ENCODE measurements at places on chromosomes 2 and 18.

GRCh38 chr2:31992025-31992579 is 18.7 kb downstream of the MEMO1 start:
- DNase-seq, result no peak

DNA sequence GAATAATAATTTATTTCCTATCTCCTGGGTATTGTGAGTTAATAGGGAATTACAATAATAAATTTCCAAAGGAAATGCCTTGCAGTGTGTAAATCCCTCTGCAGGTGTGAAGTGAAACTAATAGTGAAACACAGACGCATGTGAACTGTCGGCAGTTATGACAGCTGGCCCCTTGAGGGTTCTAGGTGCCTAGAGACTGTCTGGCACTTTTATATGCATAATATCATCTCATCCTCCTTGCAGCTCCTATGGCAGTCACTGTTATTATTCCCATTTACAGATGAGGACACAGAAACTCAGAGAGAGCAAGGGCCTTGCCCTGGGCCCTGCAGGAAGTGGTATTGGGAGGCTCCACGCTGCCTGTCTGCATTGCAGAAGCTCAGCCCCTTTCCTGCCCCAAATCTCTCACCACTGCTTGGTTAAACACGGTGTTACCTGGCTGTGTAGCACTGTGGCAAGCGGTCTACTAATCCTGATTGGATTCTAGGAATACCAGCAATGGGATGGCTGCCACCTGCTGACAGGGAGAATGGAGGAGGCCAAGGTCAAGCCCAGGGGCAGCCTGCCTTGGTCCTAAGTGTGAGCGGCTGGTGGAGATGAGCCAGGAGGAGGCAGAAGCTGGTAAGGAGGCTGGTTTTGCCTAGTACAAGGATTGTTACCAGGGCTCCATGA is 32.8 kb upstream of the ACKR3 start:
- peak; percentile 40 for DNase-seq

DNA sequence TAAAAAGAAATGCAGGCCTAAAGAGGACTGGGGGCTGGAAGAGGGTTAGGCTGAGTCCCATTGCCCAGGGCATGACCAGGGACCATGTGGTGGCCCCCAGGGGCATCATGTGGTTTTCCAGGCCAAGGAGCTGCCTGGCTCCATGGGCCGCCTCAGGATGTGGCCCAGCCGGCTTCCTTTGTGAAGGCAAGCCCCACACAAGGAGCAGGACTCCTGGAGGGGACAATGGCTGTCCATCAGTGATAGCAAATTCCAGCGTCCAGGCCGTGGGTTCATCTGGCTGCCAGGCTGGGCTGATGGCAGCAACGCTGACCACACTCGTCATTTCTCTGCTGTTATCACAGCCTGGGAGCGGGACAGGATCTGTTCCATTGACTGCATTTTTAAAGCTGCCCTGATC is 82.5 kb downstream of the GBX2 start:
- no peak for DNase-seq

DNA sequence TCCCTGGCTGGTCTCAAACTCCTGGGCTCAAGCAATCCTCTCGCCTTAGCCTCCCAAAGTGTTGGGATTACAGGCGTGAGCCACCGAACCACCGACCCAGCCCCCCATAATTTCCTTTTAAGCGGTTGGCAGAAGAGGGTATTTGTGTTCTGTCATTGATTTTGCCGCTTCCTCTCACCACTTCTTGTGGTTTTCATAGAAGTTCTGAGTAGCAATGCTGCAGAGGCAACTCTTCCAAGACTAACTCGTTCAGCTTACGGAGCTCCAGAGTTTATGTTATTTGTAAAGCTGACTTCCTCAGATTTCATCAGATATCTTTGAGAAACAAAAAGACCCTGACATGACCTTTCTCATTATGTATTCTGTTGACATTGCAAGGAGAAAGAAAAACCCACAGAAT is 261.4 kb upstream of the KCNJ3 start:
- no peak for DNase-seq

DNA sequence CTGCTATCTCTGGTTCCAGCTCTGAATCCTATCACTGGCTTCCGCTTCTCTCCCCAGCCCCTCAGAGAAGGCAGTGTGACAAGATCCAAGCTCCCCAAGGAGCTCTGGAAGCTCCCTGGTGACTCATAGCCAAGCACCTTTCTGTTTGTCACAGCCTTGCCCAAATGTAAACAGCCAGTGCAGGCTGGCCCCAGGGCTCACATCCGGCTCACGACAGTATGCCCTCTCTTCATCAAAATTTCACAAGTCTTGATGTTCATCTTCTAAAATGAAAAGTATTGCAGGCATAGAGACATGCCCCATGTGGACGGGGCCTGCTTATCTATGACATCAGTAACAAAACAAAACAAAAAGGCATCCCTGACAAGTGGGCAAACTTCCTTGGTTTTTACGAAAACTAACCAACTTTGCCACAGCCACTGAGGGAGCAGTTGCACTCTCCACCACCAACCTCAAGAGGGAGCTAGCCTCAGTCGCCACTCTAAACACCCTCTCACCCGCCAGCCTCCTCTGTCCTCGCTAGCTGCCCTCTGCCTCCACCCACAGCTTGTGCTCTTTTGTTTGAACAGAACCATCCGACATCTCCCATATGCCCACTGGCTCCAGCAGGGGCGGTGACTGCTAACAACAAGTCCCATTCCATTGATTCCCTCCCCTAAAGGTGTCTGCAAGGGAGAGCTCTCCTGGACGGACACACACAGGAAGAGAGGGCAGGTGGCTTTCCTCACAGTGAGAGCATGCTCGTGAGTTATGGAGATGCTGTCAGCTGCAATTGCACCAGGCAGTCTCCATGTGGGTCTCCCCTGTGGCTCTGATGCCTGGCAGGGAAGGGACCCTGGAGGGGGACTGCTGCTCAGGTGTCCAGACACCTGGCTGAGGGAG is 71.0 kb upstream of the DAPL1 start:
- no peak for DNase-seq

DNA sequence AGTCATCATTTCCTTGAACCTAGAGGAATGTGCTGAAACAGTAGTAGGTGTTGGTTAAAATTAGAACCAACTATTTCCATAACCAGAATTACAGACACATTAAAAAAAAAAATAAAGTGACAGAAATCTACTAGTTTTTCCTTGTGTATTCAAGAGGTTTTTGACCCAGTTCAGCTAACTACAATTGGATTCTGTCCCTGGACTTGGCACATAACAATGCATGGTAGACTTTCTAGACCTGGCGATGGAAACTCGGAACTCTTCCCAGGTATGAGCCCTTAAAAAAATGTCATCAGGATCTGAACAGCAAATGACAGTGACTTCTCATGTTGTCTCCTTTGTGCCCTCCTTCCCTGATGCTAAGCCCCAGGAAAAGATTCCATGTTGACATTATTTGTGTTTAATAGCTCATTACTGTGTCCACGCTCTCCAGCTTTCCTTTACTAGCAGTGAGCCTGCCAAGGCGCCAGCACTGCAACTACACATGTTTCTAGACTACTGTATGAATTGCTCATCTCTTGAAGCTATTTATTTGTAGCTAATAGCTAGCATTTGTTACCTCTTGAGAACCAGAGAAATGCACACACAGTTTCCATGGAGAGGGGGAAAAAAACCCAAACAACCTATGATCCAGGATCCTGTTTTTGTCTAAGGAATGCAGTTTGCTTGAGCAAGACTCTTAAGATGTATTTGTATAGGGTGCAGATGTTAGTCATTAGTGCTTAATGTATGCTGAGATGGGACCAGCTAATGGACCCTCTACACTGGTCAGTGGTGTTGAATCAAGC is 148.5 kb downstream of the FMNL2 start:
- no peak for DNase-seq

- DNase-seq, result no peak
Observed at GRCh38 chr2:55782528-55783173, 89.0 kb upstream of the PNPT1 start.

DNA sequence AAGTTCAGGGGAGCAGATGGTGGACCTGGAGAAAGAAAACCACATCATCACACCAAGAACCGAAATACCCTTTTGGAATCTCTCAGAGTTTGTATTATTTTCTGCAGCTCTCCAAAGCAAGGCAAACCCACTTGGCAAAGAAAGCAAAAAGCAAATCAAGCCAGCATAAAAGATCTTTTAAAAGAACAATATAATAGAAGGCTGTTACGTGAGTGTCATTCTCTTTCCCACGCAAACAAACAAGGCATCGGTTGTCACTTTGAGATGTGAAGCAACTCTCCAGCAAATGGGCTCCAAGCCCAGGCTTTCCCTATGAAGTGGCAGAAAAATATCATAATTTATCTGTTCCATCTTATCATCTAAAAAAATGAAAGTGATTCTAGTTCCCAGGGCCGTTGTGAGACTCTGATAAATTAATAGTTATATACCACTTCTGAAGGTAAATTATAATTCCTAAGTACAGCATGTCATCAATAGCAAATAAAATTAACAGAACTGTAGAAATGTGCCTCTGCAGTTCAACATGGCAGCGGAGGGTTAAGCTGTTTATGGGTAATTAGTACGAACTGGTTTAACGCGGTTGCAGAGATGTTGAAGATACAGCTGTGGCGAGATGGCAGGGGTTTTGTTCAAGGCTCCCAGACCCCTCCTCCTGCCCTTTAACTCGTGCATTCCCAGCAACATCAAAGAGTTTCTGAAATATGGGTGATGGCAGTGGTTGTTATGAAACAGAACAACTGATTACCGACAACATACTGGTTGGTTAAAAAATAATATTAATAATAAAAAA is 89.2 kb downstream of the EPHA4 start:
- no peak for DNase-seq

- no peak for DNase-seq
Observed at GRCh38 chr18:76275727-76276313, 219.2 kb downstream of the ZNF516 start.

GRCh38 chr2:187462839-187463238 is 14.8 kb upstream of the CALCRL start:
- DNase-seq, result no peak

- DNase-seq, result no peak
Observed at GRCh38 chr2:120586507-120587278, 149.0 kb upstream of the GLI2 start.

DNA sequence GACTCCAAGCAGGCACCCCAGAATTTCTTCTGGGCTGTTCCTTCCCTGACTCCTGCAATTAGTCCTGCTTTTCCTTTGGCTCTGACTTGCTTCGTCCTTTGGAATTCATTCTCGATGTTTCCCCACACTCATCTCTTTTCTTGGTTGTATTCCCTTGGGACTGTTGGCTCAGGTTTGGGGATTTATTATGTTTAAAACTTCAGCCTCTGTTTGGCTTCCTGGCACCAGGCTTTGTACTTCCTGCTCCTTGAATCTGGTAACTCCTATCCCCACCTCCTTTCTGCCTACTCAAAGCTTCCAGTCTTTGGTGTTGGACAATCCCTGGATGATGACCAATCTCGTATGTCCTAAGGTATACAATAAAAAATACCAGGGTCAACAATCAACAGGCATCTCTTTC is 1.8 kb upstream of the KCNE4 start:
- DNase-seq, result no peak

GRCh38 chr2:63614983-63615945 is 26.5 kb downstream of the MDH1 start:
- DNase-seq, result no peak

GRCh38 chr2:45754131-45755010 is 102.9 kb downstream of the PRKCE start:
- DNase-seq, result no peak

DNA sequence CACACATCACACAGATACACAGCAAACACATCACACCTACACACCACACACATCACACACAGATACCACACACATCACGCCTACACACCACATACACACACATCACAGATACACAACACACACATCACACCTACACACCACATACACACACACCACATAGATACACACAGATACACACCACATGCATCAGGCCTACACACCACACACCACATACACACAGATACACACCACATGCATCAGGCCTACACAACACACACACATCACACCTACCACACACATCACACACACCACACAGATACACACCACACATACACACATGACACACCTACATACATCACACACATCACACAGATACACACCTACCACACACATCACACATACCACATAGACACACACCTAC is 158.8 kb downstream of the NDUFA10 start:
- no peak for DNase-seq

GRCh38 chr2:142862299-142862698 is 15.2 kb upstream of the KYNU start:
- no peak for DNase-seq
